ENCODE measurements at places on chromosomes 2 and 18.

DNA sequence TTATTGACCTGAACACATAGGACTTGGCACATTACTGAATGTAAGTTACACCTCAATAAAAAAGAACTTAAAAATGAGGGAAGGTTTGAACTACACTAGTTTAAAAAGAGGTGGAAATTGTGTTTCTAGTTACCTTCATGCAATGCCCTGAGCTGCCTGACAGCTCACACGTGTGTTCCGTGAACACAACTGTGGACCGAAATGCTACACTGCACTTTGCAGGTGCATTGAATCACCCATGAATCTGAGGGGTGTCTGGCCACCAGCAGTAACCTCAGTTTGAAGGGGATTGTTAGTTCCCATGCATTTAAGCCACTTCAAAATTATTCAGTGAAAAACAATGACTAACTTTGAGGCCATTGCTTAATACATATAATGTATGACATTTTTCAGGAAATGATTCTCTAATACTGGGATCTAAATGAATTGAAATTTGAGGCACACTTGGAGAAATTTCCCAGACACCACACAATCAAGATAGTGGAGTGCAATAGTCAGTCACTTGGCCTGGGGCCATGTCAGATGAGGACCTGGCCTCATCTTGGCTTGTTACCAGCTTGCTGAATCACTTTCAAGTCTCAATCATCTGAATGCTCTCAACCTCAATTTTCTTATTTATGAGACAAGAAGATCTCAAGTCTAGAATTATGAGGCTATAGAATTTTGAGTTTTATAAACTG lies 59.3 kb downstream of the MYL12B start:
- no peak for DNase-seq

DNA sequence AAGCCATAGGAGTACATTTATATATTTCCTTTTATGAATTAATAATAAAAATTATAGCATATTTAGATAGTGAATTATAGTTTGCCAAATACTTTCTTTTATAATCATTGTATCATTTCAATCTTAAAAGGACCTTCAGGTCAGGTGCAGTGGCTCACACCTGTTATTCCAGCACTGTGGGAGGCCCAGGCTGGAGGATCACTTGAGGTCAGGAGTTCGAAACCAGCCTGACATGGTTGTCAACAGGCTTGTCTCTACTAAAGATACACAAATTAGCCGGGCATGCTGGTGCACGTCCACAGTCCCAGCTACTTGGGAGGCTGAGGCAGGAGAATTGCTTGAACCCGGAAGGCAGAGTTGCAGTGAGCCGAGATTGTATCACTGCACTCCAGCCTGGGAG lies 19.7 kb downstream of the APOB start:
- DNase-seq = no peak

GRCh38 chr18:6627645-6628044 lies 101.9 kb upstream of the ARHGAP28 start:
- no peak for DNase-seq

DNA sequence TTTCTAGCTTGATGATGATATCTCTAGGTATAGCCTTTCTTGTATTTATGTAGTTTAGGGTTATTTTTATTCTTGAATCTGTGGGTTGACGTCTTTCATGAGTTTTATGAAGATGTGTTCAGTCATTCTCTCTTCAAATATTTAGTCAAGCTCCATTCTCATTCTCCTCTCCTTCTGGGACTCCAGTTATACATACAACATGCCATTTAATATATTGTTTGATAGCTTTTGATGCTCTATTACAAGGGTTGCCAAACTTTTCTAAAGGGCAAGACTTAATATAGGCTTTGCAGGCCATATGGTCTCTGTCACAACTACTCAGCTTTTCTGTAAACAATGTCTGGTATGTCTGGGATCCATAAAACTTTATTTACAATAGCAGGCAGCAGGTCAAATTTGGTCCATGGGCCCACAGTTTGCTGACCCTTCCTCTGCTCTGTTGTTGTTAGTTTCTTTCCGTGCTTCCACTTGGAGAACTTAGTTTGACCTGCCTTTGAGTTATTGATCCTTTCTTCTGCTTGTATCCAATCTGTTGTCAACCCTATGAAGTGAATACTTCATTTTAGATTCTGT lies 40.6 kb upstream of the GPAT2 start:
- no peak for DNase-seq
